ENCODE measurements at places on chromosomes 12 and 14. TPM values are rescaled to one million over a fixed set of nuclear protein-coding genes. Genes with fewer than 3 reads are reported as not detected.

DNA sequence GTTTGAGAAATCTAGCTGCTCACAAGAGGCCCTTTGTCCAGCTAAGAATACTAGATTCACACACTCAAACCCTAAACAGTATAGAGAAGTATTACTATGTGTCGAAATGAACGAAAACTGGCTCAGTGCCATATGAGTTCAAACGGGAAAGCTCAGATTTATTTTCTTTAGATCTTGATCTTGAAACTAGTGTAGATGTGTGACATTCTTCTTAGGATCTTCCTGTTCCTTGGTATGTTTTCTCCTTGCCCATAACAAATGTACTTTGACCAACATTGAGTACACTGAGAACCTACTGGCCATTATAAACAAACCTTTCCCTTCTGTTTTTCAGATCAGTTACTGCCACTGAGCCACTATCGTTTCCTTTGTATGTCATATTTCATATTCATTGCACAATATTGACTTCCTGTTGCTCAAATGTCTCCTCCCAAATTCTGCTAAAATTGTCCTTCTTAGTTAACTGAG, 21.3 kb downstream of the MYBPC1 start:
- no peak for DNase-seq

The KLRK1 gene
- polyA plus RNA-seq, result 1.5 TPM

DNA sequence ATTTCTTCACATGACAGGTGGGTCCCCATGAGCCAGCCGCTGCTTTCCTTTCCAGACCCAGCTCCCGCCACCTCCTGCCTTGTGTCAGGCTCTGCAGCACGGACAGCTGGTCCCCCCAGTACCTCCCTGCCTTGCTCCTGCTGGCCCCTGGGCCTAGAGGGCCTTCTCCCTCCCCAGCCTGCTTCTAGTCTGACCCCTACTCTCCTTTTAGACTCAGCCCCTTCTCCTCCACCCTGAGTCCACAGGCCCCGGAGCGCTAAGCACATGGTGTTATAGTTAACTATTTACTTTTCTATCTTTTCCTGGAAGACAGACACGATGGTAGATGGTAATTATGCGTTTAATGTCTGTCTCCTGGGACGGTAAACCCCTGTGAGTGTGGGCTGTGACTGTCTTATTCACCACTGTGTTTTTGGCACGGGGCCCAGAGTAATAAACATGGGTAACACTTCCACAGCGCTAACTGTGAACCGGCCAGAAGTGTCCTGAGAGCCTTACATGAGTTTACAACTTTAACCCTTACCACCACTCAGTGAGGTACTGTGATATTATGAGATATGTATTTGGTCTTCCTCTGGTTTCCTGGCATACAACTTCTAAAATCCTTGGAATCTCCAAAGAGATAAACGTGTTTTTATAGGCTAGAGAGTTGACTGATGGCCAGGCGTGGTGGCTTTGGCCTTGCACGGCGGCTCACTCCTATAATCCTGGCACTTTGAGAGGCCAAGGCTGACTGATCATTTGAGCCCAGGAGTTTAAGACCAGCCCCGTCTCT, 41.2 kb downstream of the DGLUCY start:
- DNase-seq, result no peak

The RERG gene
- polyA plus RNA-seq, result 66.9 TPM

DNA sequence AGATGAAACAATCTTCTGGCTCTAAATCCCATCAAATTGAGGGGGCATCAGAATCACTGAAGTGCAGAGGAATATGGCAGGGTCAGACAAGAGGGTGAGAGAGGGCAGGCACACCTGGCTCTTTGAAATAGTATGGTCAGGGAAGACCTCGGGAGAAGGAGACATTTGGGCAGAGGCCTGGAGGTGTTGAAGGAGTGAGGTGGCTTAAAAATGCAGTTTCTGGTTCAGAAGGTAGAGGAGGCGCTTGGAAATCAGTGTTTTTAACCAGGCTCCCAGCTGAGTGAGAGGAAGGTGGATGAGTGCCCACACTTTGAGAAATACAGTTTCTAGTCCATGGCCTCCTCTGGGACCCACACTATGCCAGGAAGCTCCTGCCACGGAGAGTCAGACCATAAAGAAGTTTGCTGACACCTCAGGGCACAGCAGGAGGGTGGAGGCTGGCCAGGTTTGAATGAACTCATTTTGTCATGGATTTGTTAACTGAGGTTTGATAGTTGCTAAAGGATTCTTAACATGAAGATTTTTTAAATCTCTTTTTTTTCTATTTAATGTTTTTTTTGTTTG, 20.1 kb downstream of the NID2 start:
- peak; percentile 63 for DNase-seq

- no peak for DNase-seq
Measured at GRCh38 chr12:12272869-12273268, 6.0 kb upstream of the LRP6 start.

GRCh38 chr14:50399251-50400032, 2.8 kb upstream of the CDKL1 start:
- peak; percentile 53 for DNase-seq

The TSPAN19 gene
- polyA plus RNA-seq, result not detected

The RNF212B gene
- not detected for polyA plus RNA-seq

The PLA2G1B gene
- 3.9 TPM for polyA plus RNA-seq

DNA sequence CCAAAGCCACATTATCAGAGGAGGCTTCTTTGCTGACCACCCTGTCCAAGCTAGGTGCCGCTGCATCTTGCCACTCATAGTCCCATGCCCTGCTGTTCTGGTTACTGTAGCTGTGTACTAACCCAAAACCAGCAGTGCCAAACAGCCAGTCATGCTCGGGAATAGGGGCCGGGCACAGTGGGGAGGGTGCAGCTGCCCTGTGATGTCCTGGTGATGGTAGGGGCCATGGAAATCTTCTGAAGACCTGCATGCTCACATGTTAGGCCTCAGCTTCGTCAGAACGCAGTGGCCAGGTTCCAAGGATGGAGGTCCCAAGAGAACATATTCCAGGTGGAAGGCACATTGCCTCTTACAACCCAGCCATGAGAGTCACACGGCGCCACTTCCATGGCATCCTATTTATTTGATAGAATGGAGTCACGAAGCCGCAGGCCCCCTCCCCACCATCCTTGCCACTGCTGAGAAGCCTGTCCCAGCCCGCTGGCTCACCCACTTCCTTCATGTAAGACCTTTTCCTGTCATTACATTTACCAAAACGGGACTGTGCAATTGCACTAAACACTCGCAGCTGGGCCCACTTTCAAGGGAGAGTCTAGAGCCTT, 48.5 kb downstream of the FAM222A start:
- peak; percentile 55 for DNase-seq

The STAC3 gene
- polyA plus RNA-seq, result 0.82 TPM

DNA sequence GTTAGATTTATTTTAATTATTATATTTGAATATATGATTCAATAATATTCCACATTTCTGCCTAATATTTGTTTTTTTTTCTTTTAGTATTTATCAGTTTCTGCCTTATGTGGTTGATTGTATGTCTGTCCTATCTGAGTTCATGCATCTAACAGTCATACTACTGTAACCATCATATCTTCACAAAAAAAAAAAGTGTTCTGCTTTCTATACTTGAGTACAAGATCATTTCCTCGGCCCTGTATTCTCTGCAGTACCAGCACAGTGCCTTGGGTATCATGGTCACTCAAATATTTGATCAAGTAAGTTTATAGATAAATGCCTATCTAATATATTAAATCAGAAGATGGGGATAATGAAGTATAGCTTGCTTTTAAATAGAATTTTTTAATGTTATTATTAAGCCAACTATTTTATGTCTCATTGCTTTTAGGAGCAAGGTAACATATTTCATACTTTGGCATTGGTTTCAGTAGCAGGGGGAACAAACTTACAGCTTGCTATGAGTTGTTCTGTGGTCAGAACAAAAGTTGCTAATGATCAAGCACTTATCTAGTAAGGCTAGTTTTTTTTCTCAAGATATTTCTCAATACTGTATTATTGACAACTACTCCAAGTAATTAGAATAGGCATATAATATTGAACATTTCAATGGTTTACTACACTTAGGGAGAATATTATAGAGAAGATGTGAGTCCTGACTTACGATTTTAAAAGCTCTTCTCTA, 290.5 kb upstream of the FBXO33 start:
- DNase-seq, result no peak

DNA sequence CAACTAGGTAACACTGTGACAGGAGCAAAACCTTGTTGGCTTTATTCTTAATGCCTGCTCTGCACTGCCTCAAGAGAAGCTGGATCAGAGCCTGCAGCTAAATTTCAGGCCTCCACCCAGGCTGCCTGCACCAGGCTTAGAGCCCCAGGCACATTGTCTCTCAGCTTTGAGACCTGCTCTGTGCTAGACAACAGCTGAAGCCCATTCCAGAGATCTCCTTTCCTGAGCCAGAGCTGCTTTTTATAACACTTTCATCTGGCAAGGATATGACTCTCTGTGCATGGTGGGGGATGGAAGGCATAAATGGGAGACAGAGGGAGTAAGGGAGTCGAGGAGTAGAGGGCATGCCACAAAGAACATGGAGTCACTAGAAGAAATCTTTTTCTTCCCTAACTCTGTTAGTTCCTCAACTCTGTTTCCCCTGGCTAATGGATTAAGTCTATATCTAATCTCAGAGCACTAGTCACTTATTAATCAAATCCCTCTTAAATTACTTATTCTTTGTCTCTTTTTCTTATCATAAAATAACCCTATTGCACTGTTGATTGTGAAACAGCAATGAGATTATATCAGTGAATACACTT, 27.1 kb upstream of the LUM start:
- DNase-seq, result no peak

- no peak for DNase-seq
Measured at GRCh38 chr14:87409393-87409792, 583.6 kb downstream of the GALC start.

- DNase-seq, result no peak
Measured at GRCh38 chr12:95815632-95816212, 25.2 kb upstream of the NTN4 start.

GRCh38 chr12:131574395-131574771, 136.5 kb upstream of the SFSWAP start:
- peak; percentile 33 for DNase-seq

DNA sequence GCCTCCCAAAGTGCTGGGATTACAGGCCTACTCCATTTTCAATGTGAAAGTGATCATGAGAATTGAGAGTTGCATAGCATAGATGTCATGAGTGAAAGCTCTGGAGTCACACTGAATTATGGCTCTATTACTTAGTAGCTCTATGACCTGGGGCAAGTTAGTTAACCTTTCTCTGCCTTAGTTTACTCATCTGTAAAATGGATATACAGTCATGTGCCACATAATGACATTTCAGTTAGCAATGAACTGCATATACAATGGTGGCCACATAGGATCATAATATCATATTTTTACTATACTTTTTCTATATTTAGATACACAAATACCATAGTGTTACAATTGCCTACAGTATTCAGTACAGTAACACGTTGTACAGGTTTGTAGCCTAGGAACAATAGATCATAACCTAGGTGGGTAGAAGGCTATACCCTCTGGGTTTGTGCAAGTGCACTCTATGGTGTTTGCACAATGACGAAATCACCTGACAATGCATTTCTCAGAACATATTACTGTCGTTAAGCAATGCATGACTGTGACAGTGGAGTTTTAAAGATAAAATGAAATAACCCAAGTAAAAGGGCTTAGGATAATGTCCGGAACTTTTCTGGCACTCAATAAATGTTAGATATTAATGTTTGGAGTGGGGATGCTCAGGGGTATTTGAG, 53.1 kb downstream of the ZFYVE26 start:
- no peak for DNase-seq

GRCh38 chr14:91872011-91872501, 4.7 kb upstream of the TC2N start:
- no peak for DNase-seq

The IFI27 gene
- 42.4 TPM for polyA plus RNA-seq

GRCh38 chr12:6961278-6961694, 9.2 kb downstream of the PHB2 start:
- DNase-seq, result peak; percentile 87

DNA sequence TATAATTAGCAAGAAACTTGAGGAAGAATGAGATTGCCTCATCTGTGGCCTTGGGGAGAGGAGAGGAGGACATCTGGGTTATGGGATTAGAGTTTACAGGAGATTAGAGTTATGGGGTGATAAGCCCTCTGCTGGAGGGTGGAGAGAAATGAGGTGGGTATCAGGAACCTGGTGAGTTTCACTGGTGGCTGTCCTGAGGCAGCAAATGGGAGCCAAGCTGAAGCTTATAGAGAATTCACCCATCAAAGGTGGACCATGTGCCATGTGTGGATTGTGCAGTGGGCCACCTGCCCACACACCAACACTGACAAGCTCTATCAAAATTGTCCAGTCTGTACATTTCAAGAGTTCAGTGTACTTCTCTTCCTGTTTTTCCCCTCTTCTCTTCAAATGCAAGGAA, 135.3 kb downstream of the AEBP2 start:
- DNase-seq, result no peak

The INSM2 gene
- not detected for polyA plus RNA-seq

DNA sequence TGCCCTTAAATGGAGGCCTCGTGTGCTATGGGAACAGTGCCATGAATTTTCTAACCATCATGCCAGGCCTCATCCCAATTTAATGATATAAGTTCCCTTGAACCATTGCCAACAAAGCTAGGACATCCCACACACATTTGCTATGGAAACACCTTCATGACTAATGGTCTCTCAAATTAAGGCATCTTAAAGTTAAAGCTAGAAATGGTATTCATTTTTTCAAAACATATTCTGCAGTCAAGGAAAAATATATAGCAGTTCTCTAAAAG, 117.3 kb downstream of the BTG1 start:
- no peak for DNase-seq

- DNase-seq, result no peak
Measured at GRCh38 chr12:24808651-24809050, 140.2 kb downstream of the BCAT1 start.
